Brain (organoid and tissue), 16 donors: ENCODE measurements at places on chromosomes 16 and 17.

- DNase-seq, result no peak
Measured at GRCh38 chr17:21202512-21202911, 11.4 kb downstream of the TMEM11 start.

- peak; percentile 87 for DNase-seq
Measured at GRCh38 chr16:27779641-27780164, 229.8 kb downstream of the KATNIP start.

DNA sequence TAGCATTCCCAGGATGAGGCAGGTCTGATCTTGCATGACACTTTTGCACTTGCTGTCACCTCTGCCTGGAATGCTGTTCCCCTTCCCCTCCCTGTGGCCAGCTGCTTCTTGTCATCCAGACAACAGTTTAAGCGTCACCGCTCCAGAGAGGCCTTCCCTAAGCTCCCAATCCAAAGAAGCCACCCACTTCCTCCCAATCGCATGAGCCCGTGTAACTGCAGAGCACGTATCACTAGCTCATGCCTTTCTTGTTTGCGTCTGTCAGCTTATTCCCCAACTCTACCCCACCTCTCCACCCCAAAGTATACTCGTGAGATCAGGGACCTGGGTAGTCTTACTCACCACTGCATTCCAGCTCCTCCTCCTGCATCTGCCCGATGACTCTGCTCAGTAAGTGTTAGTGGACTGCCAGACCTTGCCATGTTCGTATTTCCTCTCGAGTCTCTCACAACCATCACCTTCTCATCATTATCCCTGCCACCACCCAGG lies 92.8 kb downstream of the GAS7 start:
- no peak for DNase-seq

- peak; percentile 17 for DNase-seq
Measured at GRCh38 chr17:7295230-7296180, 1.1 kb upstream of the YBX2 start.

DNA sequence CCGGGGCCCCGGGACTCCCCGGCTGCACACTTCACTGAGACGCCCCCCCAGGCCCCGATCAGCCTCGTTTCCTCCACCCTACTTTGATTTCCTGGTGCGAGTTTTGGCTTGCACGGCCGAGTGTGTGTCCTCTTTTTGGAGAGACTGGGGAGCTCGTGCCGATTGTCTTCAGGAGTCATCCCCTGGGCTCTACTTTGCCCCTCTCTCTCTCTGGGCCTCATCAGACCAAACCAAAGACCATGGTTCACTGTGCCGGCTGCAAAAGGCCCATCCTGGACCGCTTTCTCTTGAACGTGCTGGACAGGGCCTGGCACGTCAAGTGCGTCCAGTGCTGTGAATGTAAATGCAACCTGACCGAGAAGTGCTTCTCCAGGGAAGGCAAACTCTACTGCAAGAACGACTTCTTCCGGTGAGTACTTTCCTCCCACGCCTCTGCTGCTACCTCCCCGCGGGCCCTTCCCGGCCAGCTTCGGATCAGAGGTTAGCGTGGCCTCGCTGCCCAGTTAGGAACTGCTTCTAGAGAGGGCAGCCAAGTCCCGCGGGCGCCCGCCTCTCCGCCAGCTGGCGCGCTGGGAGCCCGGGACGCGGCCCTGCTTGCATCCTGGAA lies 787 bp downstream of the LHX1 start:
- DNase-seq, result peak; percentile 49

- DNase-seq, result no peak
Measured at GRCh38 chr17:79866791-79867518, 27.7 kb upstream of the CBX4 start.

- DNase-seq, result no peak
Measured at GRCh38 chr17:15384142-15384787, 42.9 kb upstream of the TEKT3 start.

- DNase-seq, result peak; percentile 28
Measured at GRCh38 chr17:77779711-77780539, 178.6 kb upstream of the TNRC6C start.

GRCh38 chr17:79672496-79672895 lies 58.2 kb upstream of the ENPP7 start:
- DNase-seq, result no peak

DNA sequence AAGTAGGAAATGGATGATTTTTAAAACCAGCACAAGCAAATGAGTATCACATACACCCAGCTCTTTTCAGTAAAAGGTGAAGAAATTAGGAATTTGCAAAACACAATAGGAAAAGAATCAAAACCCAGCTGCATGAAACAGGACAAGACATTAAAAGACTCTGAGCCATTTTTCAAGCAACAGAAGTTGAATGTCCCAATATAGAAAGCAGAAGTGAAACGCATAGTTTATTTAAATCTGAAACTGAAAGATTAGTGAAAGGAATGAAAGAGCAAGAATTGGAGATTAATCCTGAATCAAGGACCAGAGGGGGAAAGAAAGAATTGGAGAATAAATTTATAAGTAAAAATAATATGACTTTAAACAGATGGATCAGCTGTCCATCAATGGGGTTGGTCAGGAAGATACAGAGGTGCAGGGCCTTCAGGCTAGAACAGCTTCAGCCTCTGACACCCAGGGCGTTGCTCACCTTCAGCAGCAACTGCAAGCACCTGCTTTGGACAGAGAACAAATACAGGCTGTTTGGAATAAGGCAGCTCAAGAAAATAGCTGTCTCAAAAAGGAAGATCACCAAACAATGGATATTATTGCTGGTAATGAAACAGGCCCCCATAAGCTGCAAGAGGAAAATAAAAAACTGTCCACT lies 3.9 kb upstream of the ARHGAP17 start:
- no peak for DNase-seq

DNA sequence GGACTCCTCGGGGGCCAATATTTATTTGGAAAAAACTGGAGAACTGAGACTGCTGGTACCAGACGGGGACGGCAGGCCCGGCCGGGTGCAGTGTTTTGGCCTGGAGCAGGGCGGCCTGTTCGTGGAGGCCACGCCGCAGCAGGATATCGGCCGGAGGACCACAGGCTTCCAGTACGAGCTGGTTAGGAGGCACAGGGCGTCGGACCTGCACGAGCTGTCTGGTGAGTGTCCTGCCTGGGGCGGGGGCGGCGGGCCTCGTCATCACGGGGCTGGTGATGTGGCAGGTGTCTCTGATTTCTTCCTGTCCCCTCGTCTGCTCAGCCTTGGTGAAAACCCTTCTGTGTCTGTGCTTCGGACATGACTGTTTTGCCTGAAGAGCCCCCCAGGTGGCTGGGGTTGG lies 5.7 kb downstream of the METRNL start:
- no peak for DNase-seq

GRCh38 chr17:40378966-40379365 lies 14.4 kb upstream of the GJD3 start:
- DNase-seq, result no peak

DNA sequence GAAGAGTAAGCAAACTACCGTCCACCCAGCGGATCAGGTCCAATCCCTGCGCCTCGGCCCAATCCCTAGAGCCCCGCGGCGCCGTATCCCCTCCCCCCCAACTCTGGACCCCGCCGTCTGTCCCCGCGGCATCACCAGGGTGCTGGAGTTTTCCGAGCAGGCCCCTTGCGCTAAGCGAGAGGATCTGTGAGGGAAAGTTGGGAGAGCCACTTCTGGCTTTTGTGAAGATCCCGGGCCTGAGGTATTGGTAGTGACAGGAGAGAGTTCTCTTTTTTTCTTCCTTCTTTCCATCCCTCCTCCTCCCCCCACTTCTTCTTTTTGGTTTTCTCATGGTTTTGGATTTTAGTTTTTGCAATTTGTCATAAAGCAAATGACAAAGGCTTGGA lies 3.5 kb upstream of the DLX4 start:
- DNase-seq, result no peak

DNA sequence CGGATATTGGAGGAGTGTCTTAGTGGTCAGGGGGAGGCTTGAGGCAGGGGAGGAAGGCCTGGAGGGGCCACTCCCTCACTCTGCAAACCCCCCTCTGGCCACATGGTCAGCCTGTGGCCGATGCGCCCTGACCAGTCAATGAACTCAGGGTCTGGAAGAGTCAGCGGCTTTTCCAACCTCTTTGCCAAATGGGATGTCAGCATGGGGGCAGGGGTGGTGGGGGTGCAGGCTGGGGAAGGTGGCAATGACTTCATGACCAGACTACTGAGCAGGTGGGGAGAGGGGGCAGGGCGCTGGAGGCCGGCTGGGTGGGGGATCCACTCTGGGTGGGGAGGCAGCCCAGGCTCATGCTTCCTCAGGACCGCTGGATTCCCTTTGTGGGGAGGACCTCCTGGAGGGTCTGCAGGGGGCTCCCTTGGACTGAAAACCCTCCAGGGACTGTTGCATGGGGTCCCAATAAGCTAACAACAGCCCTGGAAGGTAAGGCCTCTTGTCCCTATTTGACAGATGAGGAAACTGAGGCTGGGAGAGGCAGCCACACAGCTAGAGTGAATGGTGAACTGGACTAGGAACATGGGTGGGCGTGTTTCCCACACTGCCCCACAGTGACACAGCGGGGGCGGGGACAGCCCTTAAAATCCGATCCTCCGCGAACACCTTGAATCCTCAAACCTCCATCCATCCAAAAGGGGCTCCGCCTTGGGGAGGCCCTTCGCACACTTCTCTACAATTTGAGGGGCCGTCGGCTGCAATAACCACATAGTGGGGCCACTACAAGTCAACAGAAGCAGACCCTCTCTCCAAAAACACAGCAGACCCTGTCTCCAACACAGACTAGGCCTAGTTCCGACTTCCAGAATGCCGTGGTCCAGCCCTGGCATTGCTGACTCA lies 81.0 kb upstream of the TOB1 start:
- DNase-seq, result no peak

- DNase-seq, result no peak
Measured at GRCh38 chr16:26993511-26993910, 73.2 kb upstream of the C16orf82 start.
